CD4-positive, alpha-beta T cell treated with Interleukin-6 for 4 hours (primary cell): ENCODE measurements at places on chromosomes 16 and 17.

GRCh38 chr17:45384047-45384788 lies 48.5 kb downstream of the ARHGAP27 start:
- DNase-seq = no peak

DNA sequence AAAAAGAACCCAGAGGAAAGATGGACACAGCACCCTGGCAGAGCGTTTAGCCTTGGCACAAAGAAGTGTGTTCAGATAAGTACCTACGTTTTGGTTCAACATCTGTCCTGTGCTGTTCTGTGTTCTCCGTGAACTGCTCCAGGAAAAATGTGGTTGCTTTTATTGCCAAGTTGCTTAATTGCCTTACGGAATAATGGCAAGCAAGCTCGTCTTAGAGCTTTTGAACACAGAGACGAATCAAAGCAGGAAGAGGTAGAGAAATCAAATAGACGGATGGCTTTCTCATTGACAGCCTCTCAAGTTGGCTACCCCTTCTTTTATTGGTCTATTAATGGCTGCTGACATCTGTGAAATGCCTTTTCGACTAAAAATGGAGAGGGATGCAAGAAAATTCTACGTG lies 911.1 kb upstream of the EEF2KMT start:
- no peak for DNase-seq

- peak; percentile 40 for DNase-seq
These were observed 6.0 kb upstream of the HS3ST3B1 start for GRCh38 chr17:14294876-14295275.

- DNase-seq = peak; percentile 29
These were observed 720 bp downstream of the METRN start for GRCh38 chr16:715477-716199.

DNA sequence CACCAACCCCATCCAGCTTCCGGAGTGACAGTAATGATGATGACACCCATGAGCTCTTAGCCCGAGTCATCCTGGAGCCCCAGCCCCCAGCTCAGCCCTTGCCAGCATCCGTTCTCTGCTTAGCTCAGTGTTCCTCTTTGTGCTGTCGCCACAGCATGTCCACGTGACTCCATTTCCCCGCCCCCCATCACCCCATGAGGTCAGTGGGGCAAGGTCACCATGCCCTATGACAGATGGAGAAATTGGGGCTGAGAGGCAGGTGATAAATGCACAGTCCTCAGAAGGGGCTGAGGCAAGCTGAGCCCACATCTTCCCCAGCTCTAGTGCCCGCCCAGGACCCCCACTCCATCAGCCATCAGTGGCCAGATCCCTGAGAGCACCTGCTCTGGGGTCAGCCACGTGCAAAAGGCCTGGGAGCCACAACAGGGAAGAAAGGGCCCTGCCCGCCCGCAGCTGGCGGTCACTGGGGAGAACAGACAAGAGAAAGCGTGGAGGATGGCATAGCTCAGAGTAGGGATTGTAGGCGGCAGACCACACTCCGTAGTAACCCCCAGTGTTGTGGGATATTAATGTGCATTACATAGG lies 17.1 kb downstream of the ITGB4 start:
- no peak for DNase-seq

DNA sequence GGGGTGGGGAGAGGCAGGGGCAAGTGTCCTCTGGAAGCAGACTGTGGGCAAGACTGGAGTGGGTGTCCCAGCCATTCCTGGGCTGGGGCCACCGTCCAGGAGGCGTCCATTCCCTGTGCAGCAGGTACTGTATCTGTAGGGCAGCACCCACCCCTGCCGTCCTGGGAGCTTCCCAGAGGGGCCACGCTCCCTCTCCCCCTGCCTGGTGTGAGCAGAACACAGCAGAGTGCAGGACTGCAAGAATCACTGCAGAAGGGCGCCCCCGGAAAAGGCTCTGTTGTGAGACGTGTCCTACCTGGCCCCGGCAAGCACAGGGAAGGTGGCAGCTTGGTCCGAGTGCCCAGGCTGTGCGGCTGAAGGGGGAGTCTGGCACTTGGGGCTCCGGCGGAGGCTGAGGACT lies 70.3 kb downstream of the KLHDC4 start:
- no peak for DNase-seq

DNA sequence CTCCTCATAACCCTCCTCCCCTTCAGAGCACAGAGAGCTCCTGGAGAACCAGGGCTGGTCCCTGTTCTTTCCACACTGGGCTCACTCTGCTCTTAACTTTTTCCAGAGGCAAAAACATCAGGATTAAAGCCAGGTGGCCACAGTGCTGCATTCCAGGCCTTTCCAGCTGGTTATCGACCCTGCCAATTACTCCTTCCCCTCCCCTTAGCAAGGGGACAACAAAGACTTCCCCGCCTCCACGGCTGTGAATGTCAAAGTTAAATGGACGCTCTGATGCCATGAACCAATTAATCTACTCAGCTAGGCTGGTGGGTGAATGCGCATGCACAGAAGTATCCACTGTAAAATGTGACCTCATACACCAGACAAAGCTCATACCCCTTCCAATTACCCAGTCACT lies 23.1 kb downstream of the ACLY start:
- no peak for DNase-seq

DNA sequence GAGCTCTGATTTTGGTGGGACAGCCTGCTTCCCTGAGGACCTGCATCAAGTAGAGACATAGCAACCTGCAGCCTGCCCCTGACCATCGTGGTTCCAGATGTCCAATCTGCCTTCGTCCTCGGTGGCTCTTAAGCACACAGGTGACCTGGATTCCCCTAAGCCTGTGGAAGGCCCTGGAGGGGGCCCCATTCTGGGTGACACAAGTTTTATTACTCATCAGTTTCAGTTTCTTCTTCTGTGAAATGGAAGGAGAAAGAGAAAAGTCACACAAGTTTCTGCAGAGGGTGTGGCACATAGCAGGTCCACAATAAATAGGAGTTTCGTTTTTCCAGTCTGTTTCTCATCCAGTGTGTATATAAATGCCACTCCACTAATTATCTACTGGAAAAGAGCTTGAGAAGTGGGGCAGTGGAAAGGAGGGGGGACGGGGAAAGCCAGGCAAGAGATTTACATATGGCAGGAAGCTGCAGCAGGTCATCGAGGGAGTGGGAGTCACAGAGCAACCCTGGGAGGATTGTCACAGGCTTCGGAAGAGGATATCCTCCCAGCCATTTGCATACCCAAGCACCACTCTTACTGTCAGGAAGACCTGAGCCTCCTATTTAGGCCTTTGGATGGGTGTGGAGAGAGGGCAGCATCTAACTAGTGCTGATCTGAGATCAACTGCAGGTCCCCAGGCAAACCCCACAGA lies 10.0 kb upstream of the NOS2 start:
- DNase-seq = no peak
